ENCODE measurements at places on chromosomes 7 and 10. TPM values are rescaled to one million over a fixed set of nuclear protein-coding genes. Genes with fewer than 3 reads are reported as not detected.

CXCL12 gene
- not detected for total RNA-seq

PLPP4 gene
- total RNA-seq = not detected

- no peak for DNase-seq
Measured at GRCh38 chr10:17547060-17547459, 70.1 kb downstream of the HACD1 start.

GRCh38 chr7:44884621-44885393, 523 bp downstream of the PURB start:
- peak; percentile 43 for DNase-seq

TAS2R3 gene
- total RNA-seq = 1.0 TPM

TMEM196 gene
- not detected for total RNA-seq

- no peak for DNase-seq
Measured at GRCh38 chr7:1645476-1645875, 24.6 kb upstream of the ELFN1 start.

FKBP6 gene
- not detected for total RNA-seq

DNA sequence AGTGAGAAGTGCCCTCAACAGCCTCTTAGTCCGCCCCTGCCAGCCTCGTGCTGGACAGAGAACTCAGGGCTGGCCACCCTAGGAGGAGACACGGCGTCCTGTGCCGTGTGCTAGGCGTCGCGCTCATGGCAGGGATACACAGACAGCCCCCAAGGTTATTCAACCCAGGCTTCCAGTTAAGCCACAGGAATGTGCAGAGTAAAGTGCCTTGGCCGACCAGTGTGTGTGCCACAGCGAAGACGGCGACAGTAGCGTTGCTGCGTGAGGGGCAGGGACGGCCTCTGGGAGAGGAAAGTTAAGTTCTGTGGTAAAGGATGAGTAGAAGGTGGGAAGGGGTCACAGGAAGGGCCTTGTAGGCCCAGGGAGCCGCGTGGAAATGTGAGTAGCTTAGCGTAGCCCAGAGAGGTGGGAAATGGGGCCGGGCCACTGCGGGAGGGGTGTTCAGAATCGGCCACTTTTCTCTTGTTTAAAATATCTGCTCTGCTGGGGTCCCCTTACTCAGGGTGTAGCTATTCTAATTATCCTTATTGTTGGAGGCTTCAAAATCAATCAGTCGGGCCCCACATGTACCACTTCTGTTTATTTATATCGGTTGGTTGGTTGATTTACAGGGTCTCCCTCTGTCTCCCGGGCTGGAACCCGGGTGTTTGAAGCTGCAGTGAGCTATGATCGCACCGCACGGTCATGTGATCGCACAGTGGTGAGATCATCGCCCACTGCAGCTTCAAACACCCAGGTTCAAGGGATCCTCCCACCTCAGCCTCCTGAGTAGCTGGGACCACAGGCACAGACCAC, 24.5 kb downstream of the TMEM120A start:
- no peak for DNase-seq

SRRM3 gene
- not detected for total RNA-seq

DNA sequence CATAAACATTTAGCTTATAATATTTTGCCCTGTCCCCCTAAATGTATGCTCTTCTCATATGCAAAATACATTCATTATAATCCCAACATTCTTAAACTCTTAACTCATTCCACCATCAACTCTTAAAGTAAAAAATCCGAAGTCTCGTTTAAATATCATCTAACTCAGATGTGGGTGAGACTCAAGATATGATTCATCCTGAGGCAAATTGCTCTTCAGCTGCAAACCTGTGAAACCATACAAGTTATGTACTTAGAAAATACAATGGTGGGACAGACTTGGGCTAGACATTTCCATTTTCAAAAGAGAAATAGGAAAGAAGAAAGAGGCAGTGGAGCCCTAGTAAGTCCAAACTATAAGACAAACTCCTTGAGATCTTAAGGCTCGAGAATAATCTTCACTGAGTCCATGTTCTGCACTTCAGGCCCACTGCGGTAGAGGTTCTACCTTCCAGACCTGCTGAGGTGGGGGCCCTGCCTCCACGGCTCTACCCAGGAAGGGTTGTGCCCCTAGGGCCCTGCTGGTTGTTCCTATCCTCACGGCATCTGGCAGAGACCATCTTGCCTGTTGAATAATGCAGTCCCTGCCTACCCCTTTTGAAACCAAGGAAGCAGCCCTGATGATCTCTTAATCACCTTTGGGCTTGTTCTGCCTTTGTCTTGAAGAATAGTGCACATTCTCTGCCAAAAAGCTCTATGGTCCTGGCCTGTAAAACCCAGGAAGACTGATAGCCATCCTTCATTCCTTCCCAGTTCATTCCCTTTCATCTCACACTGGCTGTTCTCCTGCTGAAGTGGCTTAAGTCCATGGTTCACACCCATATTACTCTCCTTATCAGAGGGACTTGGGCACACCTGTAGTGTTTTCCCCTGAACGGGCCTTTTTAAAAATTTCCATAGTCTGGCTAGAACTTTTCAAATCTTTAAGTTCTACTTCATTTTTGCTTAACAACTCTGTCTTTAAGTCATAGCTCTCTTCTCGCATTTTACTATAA, 37.3 kb downstream of the INPP5F start:
- no peak for DNase-seq

- DNase-seq = no peak
Measured at GRCh38 chr10:13298748-13299436, 972 bp downstream of the PHYH start.

MYPN gene
- not detected for total RNA-seq
